ENCODE measurements at places on chromosomes 13 and 19.
A peak's percentile ranks its signal among the peaks of the same experiment; 100 is the strongest.

GRCh38 chr13:37747071-37747612 is 122.4 kb downstream of the TRPC4 start:
- H3K4me3 ChIP-seq, result no peak overlapping the region
- H3K27ac ChIP-seq, result no peak overlapping the region
- no peak for DNase-seq
- H3K27me3 ChIP-seq, result no peaks in the 10 kb centered on the region
- H3K36me3 ChIP-seq, result no peaks in the 10 kb centered on the region

- peaks cover 31% of the 10 kb centered on the region for H3K4me1 ChIP-seq
- no peaks in the 10 kb centered on the region for H3K27me3 ChIP-seq
- no peak overlapping the region for H3K27ac ChIP-seq
These were observed 159.0 kb downstream of the PAN3 start for GRCh38 chr13:28297341-28297740.

DNA sequence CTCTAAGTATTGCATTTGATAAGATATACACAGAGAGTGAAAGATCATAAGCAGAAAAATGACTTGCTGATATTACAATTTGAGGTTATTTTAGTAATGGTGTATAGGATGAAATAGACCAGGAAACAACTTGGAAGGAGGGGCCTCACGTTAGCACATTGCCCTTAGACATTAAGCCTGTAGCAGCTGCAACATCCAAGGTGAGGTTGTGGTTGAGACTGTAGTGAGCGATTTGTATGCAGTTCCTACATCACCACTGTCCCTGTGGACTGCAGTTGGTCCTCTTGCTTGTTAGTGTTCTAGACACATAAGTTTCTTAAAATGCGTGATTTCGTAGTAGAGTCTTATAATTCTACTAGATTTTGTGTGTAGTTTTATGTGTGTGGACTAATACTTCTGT is 311.3 kb downstream of the ATP8A2 start:
- no peaks in the 10 kb centered on the region for H3K36me3 ChIP-seq
- no peaks in the 10 kb centered on the region for H3K4me1 ChIP-seq
- H3K4me3 ChIP-seq, result no peak overlapping the region
- no peak overlapping the region for H3K27ac ChIP-seq

DNA sequence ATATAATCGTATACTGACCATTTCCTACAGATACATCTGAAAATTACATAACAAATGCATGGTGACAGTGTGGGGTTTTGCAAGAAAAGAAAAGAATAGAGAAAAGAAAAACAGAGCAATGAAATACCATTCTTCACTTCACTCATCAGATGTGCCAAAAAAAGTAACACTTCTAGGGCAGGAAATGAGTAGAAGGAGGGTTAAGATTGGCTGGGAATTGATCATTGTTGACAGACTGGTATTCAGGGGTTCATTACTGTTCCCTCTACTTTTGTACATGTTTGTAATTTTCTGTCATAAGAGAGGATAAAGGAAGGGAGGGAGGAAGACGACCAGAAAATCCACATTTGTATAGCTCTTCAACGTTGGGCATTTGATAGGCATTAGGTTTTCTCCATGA is 31.5 kb downstream of the ABCC4 start:
- no peak overlapping the region for H3K4me3 ChIP-seq
- no peaks in the 10 kb centered on the region for H3K27me3 ChIP-seq
- DNase-seq, result no peak
- no peak overlapping the region for H3K27ac ChIP-seq
- H3K4me1 ChIP-seq, result peaks cover 9% of the 10 kb centered on the region

- H3K4me3 ChIP-seq, result no peak overlapping the region
- H3K36me3 ChIP-seq, result no peaks in the 10 kb centered on the region
- no peak for DNase-seq
- H3K27ac ChIP-seq, result no peak overlapping the region
- H3K4me1 ChIP-seq, result no peaks in the 10 kb centered on the region
- no peaks in the 10 kb centered on the region for H3K27me3 ChIP-seq
These were observed 378.5 kb downstream of the FGF9 start for GRCh38 chr13:22049384-22049783.

DNA sequence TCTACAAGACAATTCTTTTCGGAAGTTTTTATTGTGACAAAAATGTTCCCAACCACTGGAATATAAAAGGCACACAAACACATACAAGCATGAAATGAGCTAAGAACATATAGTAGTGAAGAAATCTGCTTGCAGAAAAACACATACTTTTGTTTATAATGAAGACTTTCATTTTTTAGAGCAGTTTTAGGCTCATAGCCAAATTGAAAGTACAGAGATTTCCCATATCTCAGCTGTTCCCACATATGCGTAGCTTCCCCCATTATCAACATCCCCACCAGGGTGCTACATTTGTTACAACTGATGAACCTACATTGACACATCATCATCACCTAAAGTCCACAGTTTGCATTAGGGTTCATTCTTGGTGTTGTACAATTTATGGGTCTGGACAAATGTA is 249.4 kb downstream of the KCTD12 start:
- no peak overlapping the region for H3K4me3 ChIP-seq
- no peaks in the 10 kb centered on the region for H3K27me3 ChIP-seq
- no peak for DNase-seq
- H3K4me1 ChIP-seq, result no peaks in the 10 kb centered on the region
- no peak overlapping the region for H3K27ac ChIP-seq

- peaks cover 37% of the 10 kb centered on the region for H3K27me3 ChIP-seq
- H3K27ac ChIP-seq, result no peak overlapping the region
- DNase-seq, result no peak
- no peaks in the 10 kb centered on the region for H3K36me3 ChIP-seq
- H3K4me3 ChIP-seq, result no peak overlapping the region
These were observed 10.4 kb downstream of the TLE6 start for GRCh38 chr19:2987797-2988196.

DNA sequence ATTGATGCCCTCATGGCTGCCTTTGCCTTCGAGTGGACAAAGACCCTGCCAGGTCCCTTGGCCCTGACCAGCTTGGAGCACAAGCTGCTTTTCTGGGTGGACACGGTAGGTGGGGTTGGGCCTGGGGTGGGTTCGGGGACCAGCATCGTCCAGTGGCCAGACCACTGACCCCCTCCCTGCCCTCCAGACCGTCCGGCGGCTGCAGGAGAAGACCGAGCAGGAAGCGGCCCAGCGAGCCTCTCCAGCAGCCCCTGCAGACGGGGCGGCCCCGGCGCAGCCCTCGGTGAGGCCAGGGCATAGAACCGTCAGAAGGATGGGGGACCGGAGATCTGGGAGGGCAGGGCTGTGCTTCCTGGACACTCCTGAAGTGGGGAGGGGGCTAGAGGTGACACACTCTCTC is 10.6 kb downstream of the CAMSAP3 start:
- no peak overlapping the region for H3K27ac ChIP-seq
- no peak for DNase-seq
- H3K27me3 ChIP-seq, result no peaks in the 10 kb centered on the region
- no peaks in the 10 kb centered on the region for H3K4me1 ChIP-seq

GRCh38 chr19:18946918-18947317 is 5.9 kb upstream of the HOMER3 start:
- peaks cover 2% of the 10 kb centered on the region for H3K4me1 ChIP-seq
- no peak overlapping the region for H3K27ac ChIP-seq
- no peaks in the 10 kb centered on the region for H3K36me3 ChIP-seq
- DNase-seq, result no peak

DNA sequence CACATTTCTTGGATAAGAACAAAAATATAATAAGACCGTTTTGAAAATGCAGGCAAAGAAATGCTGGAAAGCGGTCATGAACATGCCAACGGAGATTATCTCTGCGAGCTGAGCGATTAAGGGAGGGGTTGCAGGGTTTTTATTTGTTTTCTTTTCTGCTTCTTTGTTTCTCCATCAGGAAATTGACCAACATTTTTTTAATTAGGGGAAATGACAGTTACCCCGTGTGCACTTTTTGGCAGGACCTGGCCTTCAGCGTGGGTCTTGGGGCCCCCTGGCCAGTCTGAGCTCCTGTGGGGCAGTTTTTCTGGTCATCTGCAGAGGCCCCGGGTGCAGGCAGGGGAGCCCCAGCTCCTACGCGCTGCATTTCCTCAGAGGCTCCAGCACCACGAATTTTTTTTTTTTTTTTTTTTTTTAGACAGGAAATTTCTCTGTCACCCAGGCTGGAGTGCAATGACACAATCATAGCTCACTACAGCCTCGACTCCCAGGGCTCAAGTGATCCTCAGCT is 31.3 kb upstream of the HOMER3 start:
- H3K4me1 ChIP-seq, result no peaks in the 10 kb centered on the region
- H3K27me3 ChIP-seq, result no peaks in the 10 kb centered on the region
- DNase-seq, result no peak
- H3K4me3 ChIP-seq, result no peak overlapping the region
- no peak overlapping the region for H3K27ac ChIP-seq

DNA sequence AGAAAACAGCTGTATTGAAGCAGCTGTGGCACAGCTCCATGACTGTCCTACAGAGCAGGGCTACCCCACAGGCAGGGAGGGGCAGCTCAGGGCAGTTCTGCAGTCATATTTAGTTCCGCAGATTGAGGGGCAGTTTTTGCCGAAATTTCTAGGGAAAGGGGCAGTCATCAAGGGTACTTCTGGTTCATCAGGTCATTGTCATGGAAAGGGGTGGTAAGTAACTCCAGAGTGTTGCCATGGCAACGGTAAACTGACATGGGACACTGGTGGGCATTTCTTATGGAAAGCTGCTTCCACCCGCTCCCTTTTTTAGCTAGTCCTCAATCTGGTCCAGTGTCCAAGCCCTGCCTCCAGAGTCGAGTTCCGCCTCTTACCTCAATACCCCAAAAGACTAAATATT is 702.8 kb downstream of the LIG4 start:
- peak; percentile 8 for DNase-seq
- no peaks in the 10 kb centered on the region for H3K27me3 ChIP-seq
- no peak overlapping the region for H3K27ac ChIP-seq
- no peaks in the 10 kb centered on the region for H3K36me3 ChIP-seq
- H3K4me3 ChIP-seq, result no peak overlapping the region
- peaks cover 15% of the 10 kb centered on the region for H3K4me1 ChIP-seq

DNA sequence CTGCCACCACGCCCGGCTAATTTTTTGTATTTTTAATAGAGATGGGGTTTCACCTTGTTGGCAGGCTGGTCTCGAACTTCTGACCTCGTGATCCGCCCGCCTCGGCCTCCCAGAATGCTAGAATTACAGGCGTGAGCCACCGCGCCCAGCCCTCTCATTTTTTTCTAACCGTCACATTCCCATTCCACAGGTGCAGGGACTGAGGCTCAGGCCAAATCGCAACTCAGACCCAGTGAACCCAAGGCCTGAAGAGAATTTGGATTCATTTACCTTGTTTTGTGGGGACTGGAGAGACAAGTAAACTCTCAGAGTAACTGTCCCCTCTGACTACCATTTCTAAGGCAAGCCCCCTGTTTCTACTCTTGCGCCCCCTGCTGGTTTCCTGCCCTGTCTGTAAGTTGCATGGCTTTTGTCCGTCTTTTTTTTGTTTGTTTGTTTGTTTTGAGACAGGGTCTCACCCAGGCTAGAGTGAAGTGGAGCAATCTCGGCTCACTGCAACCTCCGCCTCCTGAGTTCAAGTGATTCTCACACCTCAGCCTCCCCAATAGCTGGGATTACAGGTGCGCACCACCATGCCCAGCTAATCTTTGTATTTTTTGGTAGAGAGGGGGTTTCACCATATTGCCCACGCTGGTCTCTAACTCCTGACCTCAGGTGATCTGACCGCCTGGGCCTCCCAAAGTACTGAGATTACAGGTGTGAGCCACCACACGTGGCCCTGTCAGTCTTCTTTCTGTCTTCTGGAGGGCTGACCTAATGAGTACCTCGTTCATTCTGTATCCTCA is 2.3 kb upstream of the STRN4 start:
- H3K27ac ChIP-seq, result no peak overlapping the region
- H3K36me3 ChIP-seq, result peaks cover 3% of the 10 kb centered on the region
- H3K4me1 ChIP-seq, result peaks cover 10% of the 10 kb centered on the region

Data from neural progenitor cell (in vitro differentiated cells).